Stimulated activated CD4-positive, alpha-beta T cell treated with anti-CD3 and anti-CD28 coated beads, Interleukin-2, amount 100 ng/mL, for 24 hours (primary cell): ENCODE measurements at places on chromosomes 11 and 22.

- no peak for DNase-seq
Measured at GRCh38 chr11:92854952-92855351, 114.5 kb upstream of the MTNR1B start.

DNA sequence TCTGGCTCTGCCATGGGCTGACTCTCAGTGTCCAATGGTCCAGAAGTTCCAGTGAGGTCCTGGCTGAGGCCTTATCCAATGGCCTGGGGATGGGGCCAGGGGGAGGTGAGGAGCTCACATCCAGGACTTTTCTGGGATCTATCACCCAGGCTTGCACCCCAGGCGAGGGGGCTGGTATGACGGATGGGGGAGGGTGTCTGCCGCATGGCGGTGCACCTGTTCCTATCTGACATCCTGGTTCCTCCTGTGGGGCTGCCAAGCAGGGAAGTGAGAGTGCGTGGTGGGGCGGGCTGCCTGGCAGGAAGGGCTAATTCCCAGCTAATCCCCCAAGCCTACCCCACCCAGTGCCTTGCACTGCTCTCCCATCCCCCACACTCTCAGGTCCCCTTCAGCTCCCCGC, 102.1 kb downstream of the NECTIN1 start:
- no peak for DNase-seq

- no peak for DNase-seq
Measured at GRCh38 chr11:44257338-44258189, 52.4 kb downstream of the ALX4 start.

DNA sequence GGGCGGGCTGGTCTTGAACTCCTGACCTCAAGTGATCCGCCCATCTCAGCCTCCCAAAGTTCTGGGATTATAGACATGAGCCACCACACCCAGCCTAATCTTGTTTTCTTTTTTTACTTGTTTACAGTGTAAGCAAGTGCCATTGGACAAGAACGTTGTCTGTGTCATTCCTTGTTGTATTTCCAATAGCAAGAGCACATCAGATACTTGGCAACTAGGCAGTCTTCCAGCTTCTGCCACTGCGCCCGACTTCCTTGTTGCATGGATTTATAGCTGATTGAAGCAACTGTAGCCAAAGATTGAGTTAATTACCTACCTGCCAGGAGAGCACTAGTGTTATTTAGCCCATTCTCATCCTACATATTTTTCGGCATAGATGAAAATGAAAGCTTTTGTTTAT, 3.1 kb upstream of the SGSM3 start:
- no peak for DNase-seq

GRCh38 chr11:10975287-10975721, 117.5 kb upstream of the ZBED5 start:
- no peak for DNase-seq

DNA sequence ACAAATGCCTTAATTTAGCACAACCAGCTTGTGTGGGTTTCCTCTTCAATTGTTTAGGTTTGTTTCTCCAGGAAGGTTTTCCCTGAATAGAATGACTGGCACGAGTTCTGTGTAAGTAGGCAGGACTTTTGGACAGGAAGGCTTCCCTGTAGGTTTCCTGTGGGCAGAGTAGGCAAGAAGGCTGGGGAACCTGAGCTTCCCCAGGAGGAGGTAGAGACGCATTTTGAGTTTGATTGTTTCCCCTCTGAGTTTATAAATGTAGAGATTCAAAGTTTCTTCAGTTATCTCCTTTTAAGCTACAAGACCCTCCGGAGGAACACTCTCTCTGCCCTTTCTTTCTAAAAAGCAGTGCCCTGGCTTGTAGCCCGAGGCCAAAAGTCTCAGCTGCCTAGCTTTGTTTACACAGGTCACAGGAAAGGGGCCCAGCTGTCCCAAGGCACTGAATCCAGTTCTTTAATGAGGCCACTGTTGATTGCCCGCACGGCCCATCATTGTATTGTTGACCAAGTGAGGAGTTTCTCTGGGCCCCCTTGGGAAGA, 66.6 kb upstream of the RDX start:
- DNase-seq, result no peak

- DNase-seq, result peak; percentile 86
Measured at GRCh38 chr11:116276051-116277044, 496.4 kb downstream of the BUD13 start.

DNA sequence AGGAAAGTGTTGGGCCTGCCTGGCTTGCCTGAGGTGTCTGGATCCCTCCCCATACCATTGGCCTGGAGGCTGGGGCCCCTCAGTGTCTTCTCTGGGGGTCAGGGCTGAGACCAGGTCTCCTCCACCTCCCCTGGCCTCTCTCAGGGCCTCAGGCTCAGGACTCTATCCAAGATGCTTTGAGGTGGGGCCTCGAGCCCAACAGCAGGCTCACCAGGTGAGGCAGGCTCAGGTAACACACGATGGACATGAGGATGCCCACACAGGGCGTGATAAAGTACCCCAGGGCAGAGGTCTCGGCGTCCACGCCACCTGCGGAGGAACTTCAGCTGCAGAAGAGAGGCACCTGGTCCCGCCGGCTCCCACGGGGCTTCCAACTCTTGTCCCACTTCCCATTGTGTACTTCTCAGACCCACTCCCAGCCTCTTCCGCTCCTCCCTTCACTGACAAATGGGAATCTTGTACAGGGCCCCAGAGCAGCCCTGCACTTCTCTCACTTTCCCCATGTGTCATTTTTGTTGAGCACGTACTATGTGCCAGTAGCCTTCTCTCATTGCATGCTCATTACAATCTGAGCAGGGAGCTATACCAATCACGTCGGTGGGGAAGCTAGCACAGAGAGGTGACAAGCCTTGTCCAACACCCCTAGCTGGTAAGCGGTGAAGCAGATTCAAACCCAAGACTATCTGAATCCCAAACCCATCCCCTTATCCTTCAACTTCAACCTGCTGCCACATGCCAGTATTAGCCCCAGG, 3.8 kb downstream of the SLC29A2 start:
- DNase-seq, result no peak

- DNase-seq, result no peak
Measured at GRCh38 chr11:202490-202889, 4.7 kb downstream of the BET1L start.

DNA sequence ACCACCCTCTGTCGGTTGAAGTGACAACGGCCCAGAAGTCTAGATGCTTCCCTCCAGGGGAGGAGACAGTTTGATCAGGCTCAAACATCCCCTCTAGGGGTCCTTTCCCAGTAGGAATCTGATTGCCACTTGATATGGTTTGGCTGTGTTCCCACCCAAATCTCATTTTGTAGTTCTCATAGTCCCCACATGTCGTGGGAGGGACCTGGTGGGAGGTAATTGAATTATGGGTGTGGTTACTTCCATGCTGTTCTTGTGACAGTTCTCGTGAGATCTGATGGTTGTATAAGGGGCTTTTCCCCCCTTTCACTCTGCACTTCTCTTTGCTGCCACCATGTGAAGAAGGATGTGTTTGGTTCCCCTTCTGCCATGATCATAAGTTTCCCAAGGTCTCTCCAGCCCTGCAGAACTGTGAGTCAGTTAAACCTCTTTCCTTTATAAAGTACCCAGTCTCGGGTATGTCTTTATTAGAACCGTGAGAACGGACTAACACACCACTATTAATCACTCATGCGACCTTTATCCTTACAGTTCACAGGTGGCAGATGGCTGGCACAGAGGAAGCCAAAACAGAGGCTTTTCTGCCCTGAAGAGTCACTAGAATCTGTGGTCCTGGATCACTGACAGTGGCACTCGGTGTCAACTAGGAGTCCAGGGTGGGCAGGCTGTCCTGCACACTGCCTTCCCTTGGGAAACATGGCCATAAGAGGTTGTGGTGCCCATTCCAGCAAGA, 21.6 kb downstream of the ASPHD2 start:
- no peak for DNase-seq

GRCh38 chr11:120272303-120272702, 32.4 kb downstream of the POU2F3 start:
- DNase-seq, result no peak

DNA sequence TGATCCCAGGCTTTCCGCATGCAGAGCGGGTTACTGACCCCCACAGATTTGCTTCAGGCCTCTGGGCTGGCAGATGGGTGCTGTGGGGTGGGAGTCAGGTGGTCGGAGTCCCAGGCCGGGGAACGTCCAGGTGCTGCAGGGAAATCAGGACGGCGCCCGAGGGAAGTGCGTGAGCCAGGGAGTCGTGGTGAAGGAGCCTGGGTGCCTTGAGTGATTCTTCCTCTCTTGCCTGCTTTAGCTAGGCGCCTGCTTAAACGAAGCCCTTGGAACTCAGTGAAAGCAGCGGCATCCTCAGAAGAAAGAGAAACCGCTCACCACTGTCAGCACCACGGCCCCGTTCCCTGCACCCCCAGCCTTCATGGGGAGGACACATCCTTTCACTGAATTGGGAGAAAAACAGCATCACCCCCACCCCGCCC, 455.6 kb downstream of the BRD1 start:
- no peak for DNase-seq

GRCh38 chr11:28009388-28009787, 98.6 kb downstream of the KIF18A start:
- no peak for DNase-seq

- DNase-seq, result no peak
Measured at GRCh38 chr11:113992459-113993110, 17.7 kb downstream of the HTR3A start.

GRCh38 chr11:130785380-130786116, 130.7 kb downstream of the SNX19 start:
- no peak for DNase-seq

- no peak for DNase-seq
Measured at GRCh38 chr11:60992842-60993409, 21.4 kb downstream of the CD6 start.

DNA sequence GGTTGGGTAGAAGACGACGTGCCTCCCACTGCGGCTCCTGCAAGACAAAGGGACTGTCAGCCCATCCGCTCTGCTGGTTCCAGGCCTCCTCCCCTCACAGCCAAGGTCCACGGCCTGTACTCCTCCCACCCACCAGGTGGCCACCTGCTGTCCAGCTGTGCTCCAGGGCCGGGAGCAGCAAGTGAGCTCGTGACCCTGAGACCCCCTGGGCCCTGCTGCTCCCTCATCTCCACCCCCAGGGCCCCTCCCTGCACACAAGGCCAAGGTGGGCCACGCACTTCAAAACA, 27.4 kb downstream of the TSPAN4 start:
- DNase-seq, result no peak

DNA sequence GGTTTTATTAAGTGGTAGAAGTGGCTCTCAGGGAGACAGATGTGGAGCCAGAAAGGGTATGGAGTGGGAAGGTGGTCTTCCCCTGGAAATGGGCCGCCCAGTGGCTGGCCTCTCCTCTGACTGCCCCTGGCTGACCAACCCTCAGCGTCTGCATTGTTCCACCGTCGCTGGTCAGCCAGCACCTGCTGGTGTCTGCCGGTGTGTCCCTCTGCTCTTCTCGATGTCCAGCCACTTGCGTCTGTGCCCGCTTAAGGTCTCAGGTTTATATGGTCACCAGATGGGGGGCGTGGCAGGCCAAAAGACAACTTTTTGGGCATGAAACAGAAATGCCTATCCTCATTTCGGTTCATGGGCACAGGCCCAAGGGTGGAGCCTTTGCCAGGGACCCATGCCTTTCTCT, 1221.5 kb downstream of the JRKL start:
- DNase-seq, result no peak

- no peak for DNase-seq
Measured at GRCh38 chr11:84817998-84818397, 809.1 kb downstream of the DLG2 start.

DNA sequence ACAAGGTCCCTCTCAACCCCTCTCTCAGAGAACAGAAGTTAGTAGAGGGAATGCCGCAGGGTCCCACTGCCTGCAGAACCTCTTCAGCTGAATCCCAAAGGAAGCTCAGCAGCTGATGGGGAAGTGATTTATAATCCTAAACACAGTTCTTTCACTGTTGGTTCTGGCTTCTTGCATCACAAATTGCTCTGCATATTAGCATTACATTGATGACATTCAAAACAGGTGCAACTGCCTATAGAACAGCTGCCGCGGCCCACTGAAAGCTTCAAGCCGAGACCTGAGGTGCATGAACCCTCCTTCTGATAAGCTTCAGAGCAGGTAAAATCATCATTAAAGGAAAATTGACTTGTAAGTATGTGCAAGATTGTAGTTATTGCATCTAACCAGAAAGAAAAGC, 75.2 kb upstream of the KIRREL3 start:
- no peak for DNase-seq

DNA sequence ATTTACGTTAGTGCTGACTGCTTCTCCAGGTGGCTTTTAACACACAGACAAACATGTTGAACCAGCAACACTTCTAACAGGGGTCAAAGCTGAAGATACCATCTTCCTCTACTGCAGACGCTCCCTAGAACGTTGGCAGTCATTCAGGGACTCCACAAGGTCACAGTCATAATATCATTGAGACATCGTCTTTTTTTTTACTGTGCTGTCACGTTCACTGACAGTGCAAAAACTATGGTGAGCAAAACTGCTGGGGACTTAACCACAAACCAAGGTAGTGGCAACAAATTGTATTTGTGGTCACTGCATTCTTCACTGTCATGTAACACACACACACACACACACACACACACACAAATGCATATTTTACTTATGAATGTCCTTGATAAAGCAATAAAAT, 244.9 kb downstream of the CASP12 start:
- DNase-seq, result no peak

- DNase-seq, result no peak
Measured at GRCh38 chr11:22246992-22247391, 54.1 kb downstream of the ANO5 start.

DNA sequence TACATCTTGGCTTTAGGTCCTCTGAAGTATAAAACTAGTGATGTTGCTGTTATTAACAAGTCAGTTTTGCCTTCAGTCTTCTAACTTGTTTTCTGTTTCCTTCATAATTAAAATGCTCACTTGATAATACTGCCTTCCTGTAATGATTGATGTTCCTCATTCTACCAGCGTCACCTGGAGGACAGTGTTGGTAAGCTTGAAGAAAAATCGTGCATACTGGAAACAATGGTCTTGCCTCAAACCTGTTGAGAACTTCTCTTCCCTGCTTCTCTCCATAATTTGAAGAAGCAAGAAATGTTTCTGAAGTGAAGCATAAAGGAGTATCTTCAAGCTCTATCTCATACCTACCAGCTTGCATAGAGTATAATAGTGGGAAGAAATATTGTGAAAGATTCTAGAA, 3.0 kb downstream of the YWHAH start:
- DNase-seq, result no peak

DNA sequence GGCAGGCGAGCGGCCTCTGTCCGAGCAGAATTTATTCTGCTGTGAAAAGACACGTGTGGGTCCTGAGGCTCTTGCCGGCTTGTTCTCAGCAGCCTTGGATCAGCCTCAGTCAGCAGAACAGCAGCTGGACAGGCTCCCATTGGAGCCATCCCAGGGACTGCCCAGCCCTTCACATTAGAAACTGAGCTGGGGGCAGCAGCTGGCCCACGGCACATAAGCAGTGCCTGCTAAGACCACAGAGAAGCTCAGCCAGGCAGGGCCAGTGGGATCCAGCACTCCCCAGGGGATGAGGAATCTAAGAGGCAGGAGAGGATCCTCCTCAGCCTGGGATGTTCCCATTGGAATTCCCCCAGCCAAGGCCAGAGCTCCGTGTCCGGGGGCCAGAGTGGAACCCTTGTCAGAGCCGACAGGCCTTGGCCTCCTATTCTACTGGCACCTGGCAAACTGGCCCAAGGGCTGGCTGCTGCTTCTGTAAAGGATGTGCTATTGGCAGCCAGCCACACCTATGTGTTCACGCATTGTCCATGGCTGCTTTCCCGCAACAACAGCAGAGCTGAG, 18.2 kb downstream of the RTN4R start:
- no peak for DNase-seq

- no peak for DNase-seq
Measured at GRCh38 chr22:42256930-42257329, 13.5 kb downstream of the TCF20 start.

- DNase-seq, result no peak
Measured at GRCh38 chr11:114284021-114284420, 12.2 kb upstream of the NNMT start.
